ENCODE measurements at places on chromosomes 2 and 18.

DNA sequence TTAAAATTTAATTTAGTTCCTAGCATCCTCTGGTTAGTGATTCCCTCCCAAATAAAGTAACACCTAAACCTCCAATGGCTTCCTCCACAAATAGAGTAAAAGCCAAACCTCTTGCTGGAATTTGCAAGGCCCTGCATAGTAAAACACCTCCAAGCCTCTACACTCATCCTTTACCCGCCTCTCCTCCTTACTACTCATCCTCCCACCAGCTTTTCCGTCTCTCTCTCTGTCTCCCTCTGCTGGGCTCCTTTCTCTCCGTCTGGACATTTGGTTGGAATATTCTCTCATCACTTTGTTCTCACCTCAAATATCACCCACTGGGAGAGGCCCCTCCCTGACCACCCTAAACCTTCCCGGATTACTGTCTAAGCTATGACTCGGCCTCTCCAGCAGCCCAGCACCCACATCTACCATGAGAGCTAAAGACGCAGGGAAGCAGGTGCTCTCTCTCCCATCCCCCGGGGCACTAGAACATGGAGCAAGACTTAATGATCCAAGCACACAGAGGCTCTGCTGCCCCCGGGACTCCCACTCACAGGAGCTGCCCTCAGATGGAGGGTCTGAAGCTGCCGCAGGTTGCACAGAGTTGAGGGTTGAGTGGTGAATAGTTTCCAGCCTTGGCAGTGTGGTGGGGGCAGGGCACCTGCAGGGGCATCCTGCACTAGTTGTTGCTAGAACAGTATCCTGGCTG is 167.2 kb downstream of the FBXO15 start:
- peak; percentile 38 for DNase-seq

GRCh38 chr18:63606526-63606925 is 19.4 kb downstream of the SERPINB13 start:
- peak; percentile 3 for DNase-seq

GRCh38 chr18:9240270-9240669 is 94.3 kb upstream of the TWSG1 start:
- DNase-seq, result no peak

DNA sequence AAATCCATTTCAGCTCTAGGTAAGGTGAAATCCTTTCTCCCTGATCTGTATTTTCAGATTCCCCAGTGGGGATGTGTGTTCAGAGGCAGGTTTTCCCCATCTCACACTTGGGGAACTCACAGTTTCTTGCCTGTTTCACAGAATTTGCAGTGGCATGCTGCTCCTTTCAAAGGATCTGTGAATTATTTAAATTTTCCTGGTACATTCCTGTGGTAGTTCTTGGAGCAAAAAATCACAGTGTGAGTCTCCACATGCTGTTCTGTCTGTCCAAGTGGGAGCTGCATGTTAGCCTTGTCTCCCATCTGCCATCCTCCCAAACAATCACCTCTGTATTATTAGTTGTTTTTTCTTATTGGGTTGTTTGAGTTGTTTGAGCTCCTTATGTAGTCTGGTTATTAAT is 372.9 kb downstream of the ARL6IP6 start:
- DNase-seq, result no peak

DNA sequence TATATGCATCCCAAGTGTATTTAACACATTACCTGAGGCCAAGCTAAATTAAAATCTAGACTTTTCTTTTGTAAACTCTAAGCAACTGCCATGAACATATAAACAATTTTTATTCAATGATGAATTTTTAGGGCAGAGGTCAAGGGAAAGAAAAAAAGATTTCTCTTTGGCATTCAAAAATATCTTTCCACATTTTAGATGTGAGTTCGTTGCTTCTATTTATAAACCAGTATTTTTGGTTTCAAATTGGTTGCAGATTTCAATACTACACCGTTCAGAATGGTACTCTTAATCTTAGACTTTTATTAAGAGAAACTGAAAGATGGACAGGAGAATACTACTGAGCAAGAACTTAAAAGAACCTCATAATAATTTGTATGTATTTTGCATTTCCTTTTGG is 293.6 kb upstream of the CCDC68 start:
- no peak for DNase-seq

DNA sequence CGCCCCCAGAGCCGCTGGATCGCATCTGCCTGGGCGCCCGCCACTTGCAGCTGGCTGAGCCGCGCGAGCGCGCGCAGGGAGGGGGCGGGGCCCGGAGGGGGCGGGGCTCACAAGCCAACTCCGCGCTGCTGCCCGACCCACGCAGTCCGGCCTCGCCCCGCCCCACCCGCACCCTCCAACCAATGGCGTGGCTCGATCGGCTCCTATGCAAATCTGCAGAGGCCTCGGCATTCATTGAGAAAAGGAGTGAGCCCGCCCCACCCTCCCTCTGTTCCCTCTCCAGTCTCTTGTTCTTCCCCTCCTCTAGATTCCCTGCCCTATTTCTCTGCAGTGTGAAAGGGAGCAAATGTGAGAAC is at the start of gene ALK:
Gene ALK, minus strand, starts transcription at position 27 of the 356 bp plus-strand sequence. CDS start 927 bp downstream, outside the sequence.
- DNase-seq, result peak; percentile 86

DNA sequence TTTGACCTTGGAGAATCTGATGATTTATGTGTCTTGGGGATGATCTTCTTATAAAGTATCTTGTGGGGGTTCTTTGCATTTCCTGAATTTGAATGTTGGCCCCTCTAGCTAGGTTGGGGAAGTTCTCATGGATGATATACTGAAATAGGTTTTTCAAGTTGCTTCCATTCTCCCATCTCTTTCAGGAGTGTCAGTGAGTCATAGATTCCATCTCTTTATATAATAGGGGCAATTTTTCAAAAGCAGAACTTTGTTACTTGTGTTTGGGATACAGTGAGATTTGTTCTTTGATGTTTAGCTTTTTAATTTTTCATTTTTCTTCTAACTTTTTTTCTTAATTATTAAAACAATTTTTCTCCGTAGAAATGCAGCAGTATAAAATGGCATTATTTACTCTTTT is 19.4 kb downstream of the TMEM87B start:
- DNase-seq, result no peak

- peak; percentile 30 for DNase-seq
These were observed 36.8 kb upstream of the WIPF1 start for GRCh38 chr2:174634130-174635014.

DNA sequence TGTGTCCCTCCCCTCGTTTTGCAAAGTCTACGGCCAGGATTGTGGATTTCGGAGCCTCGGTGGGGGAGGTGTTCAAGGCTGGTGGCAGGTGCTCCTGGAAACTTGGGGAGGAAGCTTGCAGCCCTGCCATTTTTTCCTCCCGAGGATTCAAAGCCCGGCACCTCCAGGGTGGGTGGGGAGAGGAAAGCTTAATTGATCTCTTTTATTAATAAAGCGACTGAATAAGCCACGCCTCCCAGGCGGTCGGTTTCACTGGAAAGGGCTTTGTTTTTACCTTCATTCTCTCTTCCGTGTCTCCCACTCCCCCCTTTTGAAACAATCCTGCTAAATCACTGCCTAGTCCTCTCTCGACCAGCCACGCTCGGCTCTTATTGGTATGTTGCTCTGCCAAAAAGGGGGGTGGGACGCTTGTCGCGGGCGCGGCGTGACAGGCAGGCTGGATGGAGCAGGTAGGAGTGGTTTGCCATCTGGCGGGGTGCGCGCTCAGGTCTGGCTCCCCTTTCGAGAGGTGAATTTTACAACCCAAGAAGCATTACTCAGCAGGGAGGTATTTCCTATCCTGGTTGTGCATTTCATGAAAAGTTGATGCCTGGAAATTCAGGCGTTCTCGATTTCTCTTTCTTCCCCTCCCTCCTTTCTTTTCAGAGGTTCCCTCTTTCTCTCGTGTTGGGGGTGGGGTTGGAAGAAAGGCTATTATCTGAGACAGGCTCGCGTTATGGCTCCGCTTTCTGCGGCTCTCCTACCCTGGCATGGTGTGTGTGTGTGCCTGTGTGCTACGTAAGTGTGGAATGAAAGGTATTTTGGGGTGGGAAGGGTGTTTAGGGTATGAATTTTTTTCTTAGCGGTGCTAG is 1.4 kb downstream of the NEDD4L start:
- peak; percentile 83 for DNase-seq

DNA sequence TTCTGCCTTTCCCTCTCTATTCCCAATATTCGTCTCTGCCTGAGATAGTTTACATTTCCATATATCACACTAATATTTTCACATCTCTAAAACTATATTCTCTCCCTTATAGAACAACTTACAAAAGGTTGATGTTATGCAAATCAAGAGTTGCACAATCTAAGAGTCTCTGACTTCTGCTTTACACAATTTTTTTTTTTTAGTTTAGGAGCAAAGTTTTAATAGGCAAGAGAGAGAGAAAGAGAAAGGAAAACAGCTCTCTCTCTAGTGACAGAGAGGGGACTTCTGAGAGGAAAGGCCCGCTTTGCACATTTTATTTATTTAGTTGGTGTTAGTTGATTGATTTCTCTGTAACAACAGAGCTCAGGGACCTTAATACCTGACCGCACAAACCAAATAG is 380.2 kb downstream of the TXNL1 start:
- DNase-seq, result no peak

GRCh38 chr18:6633310-6633709 is 96.2 kb upstream of the ARHGAP28 start:
- no peak for DNase-seq

- no peak for DNase-seq
These were observed 207.9 kb downstream of the ICOS start for GRCh38 chr2:204144492-204144891.

DNA sequence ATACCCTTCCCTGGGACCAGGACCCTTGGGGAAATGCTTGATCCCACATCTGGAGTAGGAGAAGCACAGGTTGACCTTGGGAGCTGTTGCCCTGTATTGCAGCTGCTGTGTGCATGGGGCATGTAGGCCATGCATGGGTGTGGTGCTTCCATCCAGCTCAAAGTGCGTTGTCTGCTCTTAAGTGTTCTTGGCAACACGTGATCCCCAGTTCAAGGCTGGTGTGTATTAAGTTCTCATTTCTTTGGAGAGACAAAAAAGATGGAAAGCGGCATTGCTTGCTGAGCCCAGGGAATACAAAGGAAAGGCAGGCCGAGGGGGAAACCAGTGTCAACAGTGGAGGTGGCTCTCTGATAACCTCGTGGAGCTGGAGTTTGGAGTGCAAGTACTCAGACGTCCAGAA is 110.7 kb downstream of the RTP5 start:
- no peak for DNase-seq

DNA sequence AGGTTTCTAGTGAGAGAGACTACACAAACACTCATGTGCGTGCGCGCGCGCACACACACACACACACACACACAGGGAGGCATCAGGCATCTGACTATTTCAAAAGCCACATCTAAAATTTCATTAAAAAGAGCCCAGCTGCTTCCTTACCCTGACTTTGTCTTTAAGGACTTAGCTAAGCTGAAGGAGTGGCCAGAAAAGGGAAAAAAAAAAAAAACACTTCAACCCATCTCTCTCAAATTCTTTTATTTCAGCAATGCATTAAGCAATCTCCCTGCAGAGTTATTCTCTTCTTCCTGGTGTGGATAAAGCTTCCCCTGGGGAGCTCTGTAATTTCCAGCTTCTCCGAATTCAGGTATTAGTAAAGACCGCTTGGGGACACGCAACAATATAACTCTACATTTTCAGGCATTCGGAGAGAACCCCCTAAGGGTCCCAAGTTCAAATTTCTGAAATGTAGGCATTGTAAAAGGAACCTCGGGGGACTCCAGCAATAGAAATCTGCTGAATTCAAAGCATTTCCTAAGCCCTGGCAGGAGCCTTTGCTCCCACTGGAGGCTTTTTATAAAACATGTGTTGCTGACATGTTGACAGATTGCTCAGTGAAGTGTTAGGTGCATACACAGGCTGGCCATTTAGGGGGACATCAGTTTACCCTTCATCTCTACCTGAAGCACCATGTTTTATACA is 67.0 kb downstream of the ZNF521 start:
- no peak for DNase-seq

- no peak for DNase-seq
These were observed 219.6 kb downstream of the CELF4 start for GRCh38 chr18:37346048-37346447.

DNA sequence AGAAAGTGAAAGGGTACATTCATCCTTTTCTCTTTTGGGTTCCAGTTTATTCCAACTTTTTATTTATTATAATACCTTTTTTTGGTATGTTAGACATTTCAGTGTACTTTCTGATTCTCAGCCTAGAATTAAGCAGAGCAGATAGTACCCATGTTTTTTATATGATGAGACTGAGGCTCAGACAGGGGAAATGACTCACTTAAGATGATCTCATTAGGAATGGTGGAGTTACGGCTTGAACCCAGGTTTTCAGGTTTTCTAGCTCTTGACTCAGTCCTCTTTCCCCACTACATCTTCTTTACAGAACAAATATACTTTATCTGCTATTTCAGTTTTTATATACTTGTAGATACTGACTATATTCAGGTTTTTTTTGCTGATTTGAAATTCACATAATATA is 51.7 kb upstream of the OTX1 start:
- peak; percentile 23 for DNase-seq

- no peak for DNase-seq
These were observed 167.3 kb upstream of the ALKAL2 start for GRCh38 chr2:455015-455705.

- DNase-seq, result no peak
These were observed 17.5 kb upstream of the DRC1 start for GRCh38 chr2:26384183-26384582.

- DNase-seq, result no peak
These were observed 647.8 kb upstream of the SLC39A10 start for GRCh38 chr2:195009202-195009601.

GRCh38 chr18:41569867-41570266 is 385.2 kb upstream of the PIK3C3 start:
- DNase-seq, result no peak

DNA sequence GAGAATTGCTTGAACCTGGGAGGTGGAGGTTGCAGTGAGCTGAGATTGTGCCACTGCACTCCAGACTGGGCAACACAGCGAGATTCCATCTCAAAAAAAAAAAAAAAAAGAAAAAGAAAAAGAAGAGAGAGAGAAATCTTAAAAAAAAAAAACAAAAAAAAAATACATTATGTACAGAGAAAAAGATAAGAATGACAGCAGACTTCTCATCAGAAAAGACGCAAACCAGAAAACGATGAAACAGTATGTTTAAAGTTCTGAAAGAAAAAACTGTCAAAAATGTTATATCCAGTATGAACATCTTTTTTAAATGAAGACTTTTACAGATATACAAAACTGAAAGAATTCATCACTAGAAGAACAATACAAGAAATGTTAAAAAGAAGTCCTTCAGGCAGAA is 60.4 kb downstream of the LNPK start:
- no peak for DNase-seq

GRCh38 chr2:180191432-180192124 is 184.5 kb upstream of the CWC22 start:
- DNase-seq, result no peak

DNA sequence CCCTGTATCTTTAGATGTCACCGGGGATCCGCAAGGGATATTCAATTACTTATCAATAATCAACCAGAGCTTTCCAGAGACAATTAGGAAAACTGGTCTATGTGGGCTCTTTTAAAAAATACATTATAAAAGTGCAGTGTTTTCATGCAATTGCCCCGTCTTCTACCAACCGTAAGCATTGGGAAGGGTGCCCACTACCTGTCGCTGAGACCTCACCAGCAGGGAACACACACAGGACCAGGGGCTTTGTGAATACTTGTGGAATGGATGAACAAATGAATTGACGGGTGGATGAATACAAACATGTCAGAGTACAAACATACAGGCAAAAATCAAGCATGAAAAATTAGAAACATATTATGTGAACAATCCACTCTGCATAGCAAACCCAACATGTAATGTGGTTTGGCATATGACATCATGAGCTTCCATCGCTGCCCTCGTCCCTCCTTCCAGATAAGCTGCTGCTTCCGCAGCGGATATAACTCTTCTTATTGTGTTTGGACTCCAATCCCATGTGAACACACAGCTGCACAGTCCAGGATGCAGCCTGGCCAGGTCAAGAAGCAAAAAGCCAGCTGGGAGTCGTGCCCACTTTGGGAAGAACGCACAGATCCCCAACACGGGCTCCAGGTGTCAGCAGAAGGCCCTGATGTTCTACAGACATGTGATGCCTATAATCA is 5.3 kb downstream of the FHL2 start:
- no peak for DNase-seq
